ENCODE measurements at places on chromosomes 4 and X.

DNA sequence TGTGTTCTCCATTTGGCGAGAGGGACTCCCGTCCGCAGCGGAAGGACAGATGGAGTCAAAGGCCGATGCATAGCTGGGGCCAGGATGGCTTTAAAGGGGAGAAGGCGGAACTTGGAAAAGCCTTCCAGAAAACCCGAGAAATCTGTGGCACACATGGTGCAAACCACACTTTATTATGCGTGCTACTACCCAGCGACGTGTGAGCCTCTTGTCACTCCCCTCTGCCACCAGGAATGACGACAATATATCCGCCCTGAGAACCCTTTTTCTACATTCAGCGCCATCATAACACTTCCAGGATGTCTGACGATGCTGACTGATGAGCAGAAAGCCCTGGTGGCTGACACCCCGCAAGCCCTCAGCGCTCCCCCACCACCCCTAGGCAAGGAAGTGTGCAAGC, 689 bp upstream of the DCHS2 start:
- DNase-seq = no peak

GRCh38 chr4:182918044-182918607, 940 bp upstream of the DCTD start:
- DNase-seq = no peak

GRCh38 chrX:150225266-150225665, 137.9 kb upstream of the MAMLD1 start:
- DNase-seq = no peak

GRCh38 chr4:73311428-73311827, 52.8 kb upstream of the ANKRD17 start:
- no peak for DNase-seq

DNA sequence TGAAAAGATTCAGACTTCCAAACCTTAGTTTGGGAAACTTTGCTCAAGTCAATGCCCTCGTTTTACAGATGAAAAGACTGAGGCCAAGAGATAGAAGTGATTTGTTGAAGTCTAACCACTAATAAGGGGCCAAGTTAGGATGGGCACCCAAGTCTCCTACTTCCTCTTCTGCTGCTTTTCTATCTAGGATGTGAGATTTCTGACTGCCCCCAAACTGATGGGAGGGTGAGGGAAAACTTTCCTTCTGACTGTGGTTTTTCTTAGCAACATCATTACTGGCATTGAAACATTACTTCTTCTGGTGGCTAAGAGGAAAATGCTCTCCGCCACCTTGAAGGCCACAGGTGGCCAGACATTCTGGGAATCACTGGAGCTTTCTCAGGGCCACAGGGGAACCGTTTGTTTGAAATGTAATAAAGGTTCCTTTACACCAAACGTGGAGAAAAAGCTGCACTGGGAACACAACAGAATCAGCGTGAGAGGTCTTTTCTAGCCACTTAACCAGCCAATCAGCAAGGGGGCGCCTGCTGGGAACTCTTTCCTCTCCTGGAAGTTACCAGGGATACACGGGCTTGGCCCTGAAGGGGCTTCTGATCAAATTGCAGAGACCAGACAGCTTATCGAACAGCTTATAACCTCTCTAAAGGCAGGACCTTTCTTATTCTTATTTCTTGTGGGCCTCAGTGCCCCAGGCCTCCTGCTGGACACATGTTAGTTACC, 115.9 kb upstream of the TEX13D start:
- no peak for DNase-seq

GRCh38 chr4:100876546-100876945, 358.7 kb upstream of the EMCN start:
- DNase-seq = no peak

GRCh38 chr4:74339501-74339900, 25.4 kb upstream of the EREG start:
- DNase-seq = no peak

DNA sequence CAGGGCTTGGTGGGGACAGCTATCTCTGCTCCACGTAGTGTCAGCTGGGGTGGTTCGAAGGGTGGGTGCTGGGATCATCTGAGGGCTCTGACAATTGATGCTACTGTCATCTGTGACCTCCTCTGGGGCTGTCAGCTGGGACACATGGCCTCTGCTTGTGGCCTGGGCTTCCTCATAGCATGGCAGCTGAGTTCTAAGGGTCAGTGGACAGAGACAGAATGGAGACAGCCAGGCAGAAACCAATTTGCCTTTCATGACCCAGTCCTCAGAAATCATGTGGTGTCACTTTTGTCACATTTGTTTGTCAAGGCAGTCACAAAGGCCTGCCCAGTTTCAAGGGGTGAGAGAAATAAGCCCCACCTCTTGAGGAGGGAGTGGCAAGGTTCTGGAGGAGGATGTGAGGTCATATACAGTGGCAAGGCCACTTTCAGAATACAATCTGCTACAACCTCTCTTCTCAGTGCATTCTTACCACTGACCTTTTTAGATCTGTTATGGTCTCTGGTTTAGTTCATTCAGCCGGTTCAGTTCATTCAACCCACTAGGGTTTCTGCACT, 103.6 kb upstream of the BCOR start:
- DNase-seq = no peak

GRCh38 chr4:97994765-97995465, 148.4 kb downstream of the STPG2 start:
- no peak for DNase-seq

DNA sequence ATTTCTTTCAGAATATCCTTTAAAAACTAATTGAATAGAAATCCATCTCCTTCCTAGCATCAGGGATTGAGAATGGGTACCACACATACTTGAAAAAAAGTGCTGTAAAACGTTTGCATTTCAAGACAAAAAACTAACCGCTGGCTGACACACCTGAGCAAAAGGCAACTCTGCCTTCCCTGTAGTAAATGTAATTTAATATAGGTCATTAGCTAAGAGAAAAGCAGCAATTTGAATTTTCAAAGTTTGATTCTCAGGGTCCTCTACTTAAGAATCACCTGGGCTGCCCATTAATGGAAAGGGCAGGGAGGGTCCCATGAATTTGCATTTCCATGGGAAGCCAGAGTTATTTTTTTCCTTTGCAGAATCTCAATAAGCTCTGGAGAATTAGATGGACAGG, 40.5 kb upstream of the SPP1 start:
- DNase-seq = no peak

GRCh38 chr4:132395561-132395960, 753.5 kb upstream of the PCDH10 start:
- DNase-seq = no peak

DNA sequence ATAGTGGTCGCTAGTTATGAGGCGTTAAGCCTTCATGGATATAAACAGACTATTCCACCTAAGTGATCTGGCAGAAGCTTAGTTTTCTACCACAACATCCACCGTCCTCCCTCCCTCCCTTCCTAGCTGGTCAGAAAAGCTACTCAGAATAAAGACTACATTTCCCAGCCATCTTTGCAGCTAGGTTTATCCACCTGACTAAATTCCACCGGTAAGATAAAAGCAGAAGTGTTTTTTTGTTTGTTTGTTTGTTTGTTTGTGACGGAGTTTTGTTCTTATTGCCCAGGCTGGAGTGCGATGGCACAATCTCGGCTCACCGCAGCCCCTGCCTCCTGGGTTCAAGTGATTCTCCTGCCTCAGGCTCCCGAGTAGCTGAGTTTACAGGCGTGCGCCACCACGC, 44.3 kb downstream of the HELT start:
- no peak for DNase-seq

GRCh38 chr4:26094076-26094475, 180.1 kb downstream of the SMIM20 start:
- no peak for DNase-seq

DNA sequence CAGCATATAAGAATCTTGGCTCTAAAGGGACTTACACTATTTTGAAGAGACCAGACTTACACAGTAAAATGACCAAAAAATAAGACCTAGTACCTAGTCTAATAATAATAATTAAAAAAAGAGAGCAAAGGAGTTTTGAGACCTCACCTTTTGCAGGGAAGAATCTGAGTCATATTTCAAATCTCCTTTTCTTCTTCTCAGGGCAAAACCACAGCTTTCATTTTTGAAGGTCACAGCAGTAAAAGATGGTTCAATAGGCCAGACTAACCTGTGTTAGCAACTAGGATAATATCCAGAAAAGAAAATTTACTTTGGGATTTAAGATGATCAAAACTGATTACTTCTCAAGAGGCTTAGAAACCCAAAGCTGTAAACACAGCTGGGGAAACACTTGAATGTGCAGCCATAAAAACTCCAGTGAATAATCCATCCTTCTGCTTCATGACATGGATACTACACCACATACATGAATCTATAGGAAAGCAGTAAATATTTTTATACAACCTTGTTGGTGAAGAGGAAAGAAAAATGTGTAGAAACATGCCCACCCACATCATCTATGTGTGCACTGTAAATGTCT, 25.9 kb upstream of the LNX1 start:
- DNase-seq = no peak

DNA sequence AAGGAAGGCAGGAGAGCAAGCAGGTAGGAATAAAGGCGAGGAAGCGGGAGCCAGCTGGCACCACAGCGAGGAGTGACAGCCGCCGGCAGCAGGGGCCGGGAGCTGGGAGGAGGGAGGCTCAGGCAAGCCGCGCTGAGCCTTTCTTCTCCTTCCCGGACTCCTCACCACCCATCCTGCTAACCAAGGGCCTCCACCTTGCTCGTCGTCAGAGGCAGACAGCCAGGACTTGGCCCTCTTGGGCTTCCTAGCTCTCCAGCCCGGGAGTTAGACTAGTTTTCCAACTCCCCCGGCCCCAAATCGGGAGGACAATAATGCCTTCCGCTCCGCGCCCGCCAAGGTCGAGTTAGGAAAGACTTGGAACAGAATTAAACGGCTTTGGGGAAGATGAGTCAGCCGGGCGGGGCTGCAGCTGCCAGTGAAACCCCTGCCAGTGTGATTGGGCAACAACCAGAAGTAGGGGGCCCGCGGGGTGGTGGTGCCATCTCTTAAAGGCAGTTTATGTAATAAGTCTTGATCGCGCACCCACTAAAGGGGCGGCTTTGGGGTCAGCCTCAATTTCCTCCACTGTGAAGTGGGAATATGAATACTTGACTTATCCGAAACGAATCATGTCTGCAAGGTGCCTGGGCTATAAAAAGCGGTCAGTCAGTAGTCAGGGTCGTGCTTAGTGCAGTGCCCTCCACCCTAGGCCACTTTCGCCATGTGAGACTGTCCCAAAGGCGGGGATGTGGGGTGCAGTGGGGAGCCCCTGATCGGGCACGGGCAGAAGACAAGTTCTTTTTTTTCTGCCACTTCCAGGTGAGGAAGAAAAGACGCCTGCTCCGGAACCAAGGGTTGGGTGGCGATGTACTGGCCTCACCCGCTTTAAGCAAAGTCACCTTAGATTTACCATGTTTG, 6.7 kb upstream of the HSD17B10 start:
- DNase-seq = peak; percentile 1

DNA sequence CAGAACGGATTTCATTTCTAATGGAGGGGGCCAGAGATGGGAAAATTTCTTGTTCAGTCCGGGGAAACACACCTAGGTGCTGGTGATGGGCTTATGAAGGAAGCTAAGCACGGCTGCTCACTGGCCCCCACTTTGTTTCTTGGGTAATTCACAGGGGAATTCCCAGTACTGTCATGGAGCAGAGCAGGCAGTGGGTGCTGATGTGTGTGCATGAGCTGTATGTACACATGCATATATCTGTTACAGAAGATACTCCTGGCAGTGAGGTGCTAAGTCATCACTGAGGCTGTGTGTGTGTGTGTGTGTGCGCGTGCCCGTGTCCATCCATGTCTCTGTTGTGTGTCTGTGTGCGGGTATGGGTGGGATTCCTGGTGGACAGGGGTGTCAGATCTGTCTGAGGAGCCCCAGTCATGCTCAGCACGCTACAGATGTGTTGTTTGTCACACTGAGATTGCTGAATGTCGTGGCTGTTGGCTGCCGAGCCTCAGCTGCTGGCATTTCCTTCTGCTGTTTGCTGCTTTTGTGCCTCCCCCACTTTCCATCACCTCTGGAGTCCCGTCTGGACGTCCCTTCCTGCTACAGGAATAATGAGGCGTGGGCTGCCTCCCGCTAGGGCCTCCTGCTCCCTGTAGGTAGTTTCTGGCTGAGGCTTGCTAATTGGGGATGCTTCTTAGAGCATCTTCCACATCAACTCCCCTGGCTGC, 53.3 kb downstream of the JADE1 start:
- DNase-seq = peak; percentile 22

- DNase-seq = no peak
These were observed 1079.6 kb upstream of the PABPC4L start for GRCh38 chr4:135281230-135281629.

DNA sequence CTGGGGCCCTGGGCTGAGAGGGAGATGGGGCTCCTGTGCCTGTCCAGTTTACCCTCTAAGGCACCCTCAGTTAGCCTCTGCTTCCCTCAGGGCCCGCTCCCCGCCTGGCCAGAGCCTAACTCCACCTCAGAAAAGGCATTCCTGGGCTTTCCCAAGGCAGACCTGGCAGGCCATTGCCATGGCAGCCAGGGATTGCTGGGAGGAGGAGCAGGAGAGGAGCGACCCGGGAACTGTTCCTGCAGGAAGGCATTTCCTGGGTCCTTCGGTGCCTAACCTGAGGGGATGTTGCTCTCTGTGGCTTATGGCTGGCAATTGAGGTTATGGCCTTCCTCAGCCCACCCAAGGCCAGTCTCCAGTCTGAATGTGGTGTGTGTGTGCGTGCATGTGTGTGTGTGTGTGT, 131.3 kb downstream of the PJA1 start:
- DNase-seq = no peak

- no peak for DNase-seq
These were observed 18.0 kb upstream of the TMSB4X start for GRCh38 chrX:12956704-12957534.

DNA sequence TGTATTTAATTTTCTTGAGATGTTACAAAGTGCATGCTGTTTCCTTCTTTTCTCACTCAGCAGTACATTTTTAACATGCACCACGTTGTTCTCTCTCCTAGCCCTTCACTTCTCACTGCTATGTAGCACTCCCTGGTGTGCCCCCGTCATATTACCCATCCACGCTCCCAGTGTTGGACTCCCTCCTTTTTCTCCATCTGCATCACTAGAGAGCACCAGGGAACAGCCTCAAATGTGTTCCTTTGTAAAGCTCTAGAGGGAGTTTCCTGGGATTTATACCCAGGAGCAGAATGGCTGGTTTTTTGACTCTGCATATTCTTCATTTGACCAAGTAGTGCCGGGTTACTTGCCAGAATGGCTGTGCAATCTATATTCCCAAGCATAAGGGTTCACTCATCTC, 240.3 kb upstream of the ANXA3 start:
- no peak for DNase-seq

DNA sequence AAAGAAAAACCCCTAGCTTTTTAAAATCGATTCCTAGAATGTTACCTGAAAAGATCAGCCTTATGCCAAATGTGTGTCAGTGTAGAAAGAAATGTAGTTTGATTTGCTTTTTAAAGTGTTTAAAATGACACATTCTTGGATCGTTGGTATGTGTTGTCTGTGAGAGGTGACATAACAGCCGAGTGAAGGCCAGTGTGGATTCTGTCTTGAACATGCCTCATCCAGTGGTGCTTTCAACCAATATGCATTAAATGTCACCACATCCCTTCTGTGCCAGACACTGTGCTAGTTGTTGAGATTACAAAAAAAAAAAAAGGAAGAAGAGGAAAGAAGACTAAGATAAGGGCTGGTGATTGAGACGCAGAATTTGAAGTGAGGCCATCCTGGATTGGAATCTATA, 994.2 kb upstream of the TENM3 start:
- no peak for DNase-seq
